Activated T-helper 2 cell treated with anti-CD3 and anti-CD28 coated beads, Interferon-gamma antibody, Interleukin-2, Interleukin-4, amounts not matched to agents 10 μg/mL and 5 μg/mL and 100 μg/mL, durations not matched to agents 14 hours and 24 hours and 36 hours (primary cell): ENCODE measurements at places on chromosomes 1 and 21. TPM values are rescaled to one million over a fixed set of nuclear protein-coding genes. Genes with fewer than 3 reads are reported as not detected.

DNA sequence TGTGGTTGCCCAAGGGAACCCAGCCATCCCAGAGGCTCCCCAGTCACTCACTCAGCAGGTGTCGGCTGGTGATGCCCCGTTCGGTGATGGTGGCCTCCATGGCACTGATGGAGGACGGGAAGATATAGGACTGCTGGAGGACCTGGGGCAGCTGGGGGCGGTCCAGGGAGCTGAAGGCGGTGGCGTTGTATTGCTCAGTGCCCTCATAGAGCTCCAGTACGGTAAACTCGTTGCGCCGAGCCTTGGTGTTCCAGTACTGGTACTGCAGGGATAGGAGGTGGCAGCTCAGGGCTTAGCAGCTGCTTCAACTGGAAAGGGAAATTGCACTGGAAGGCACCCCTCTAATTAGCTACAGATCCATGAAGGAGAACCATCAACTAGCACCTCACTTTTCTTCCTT lies 12.5 kb upstream of the UBR4 start:
- H3K27ac ChIP-seq, result no peak overlapping the region
- peaks cover 86% of the 10 kb centered on the region for H3K36me3 ChIP-seq
- DNase-seq, result no peak
- H3K4me1 ChIP-seq, result peaks cover 11% of the 10 kb centered on the region
- no peak overlapping the region for H3K4me3 ChIP-seq

DNA sequence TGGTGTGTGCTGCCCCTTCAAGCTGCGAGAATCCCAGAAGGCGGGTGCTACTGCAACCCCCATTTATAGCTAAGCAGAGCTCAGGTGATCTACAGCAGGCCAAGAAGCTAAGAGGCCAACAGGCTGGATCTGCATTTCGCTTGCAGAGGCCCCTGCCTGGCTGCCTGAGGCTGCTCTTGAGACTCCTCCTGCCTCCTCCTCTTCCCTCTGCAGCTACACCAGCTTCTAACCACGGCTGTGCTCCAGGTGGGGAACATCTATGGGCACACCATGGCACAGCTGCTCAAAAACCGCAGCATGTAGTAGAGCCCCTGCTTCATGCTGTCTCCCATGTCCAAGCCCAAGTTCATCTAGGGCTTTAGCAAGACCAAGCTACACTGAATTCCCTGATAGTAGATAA lies 72.9 kb upstream of the ZNF678 start:
- H3K36me3 ChIP-seq, result no peaks in the 10 kb centered on the region
- no peak overlapping the region for H3K27ac ChIP-seq
- DNase-seq, result no peak
- no peak overlapping the region for H3K4me3 ChIP-seq
- no peaks in the 10 kb centered on the region for H3K4me1 ChIP-seq
- no peaks in the 10 kb centered on the region for H3K27me3 ChIP-seq

DNA sequence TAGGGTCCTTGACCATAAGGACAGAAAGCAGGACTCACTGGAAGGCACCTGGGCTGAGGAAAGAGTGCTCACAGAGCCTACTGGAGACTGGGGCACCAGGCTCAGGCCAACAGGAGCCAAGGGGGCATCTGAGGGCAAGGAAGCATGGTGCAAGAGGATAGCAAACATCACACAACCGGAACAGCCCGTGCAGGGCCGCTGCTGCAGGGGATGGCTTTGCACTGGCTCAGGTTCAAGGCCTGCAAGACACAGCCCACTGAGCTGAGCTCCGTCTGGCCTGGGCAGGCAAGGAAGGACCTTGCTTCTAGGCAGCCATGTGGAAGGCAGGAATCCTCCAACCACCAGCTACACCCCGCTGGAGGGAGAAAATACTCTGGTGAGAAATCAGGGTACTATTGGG lies 59.8 kb upstream of the KIF26B start:
- no peak for DNase-seq
- no peak overlapping the region for H3K4me3 ChIP-seq
- H3K27me3 ChIP-seq, result no peaks in the 10 kb centered on the region
- H3K36me3 ChIP-seq, result no peaks in the 10 kb centered on the region
- no peaks in the 10 kb centered on the region for H3K4me1 ChIP-seq
- H3K27ac ChIP-seq, result no peak overlapping the region

GRCh38 chr1:163477276-163477830 lies 155.6 kb downstream of the NUF2 start:
- H3K4me1 ChIP-seq, result no peaks in the 10 kb centered on the region
- H3K36me3 ChIP-seq, result no peaks in the 10 kb centered on the region
- H3K4me3 ChIP-seq, result no peak overlapping the region
- DNase-seq, result no peak
- H3K27me3 ChIP-seq, result no peaks in the 10 kb centered on the region
- no peak overlapping the region for H3K27ac ChIP-seq

DNA sequence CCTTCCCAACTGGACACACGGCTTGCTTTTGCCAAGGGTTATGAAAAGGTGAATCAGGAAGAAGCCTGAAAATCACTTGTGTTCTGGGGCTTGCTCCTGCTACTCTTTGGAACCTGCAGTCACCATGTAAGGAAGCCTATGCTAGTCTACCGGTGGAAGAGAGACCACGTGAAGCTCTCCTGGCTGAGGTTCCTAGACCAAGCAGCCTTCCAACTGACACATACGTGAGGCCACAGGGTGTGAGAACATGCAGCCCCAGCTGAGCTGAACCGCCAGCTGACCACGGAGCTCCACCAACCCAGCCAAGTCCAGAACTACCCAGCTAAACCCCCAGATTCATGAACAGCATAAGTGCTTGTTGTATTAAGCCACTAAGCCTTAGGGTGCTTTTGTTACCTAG lies 72.8 kb upstream of the KRTAP19-8 start:
- peaks cover 20% of the 10 kb centered on the region for H3K4me1 ChIP-seq
- peaks cover 17% of the 10 kb centered on the region for H3K36me3 ChIP-seq
- no peaks in the 10 kb centered on the region for H3K27me3 ChIP-seq
- H3K4me3 ChIP-seq, result no peak overlapping the region
- H3K27ac ChIP-seq, result no peak overlapping the region

Gene PDZK1
- total RNA-seq, result 0.21 TPM in 1 of 2 replicates, not detected in the other

Gene GCSAML
- total RNA-seq, result 0.43 and 0.48 TPM in 2 replicates

Gene PTGFRN
- 19.1 and 23.2 TPM in 2 replicates for total RNA-seq

Gene TMEM125
- not detected in 2 replicates for total RNA-seq
